AG04449 (cell line): ENCODE measurements at places on chromosomes 4 and X.

- DNase-seq = no peak
These were observed 200.6 kb upstream of the FTHL17 start for GRCh38 chrX:31272472-31272775.

DNA sequence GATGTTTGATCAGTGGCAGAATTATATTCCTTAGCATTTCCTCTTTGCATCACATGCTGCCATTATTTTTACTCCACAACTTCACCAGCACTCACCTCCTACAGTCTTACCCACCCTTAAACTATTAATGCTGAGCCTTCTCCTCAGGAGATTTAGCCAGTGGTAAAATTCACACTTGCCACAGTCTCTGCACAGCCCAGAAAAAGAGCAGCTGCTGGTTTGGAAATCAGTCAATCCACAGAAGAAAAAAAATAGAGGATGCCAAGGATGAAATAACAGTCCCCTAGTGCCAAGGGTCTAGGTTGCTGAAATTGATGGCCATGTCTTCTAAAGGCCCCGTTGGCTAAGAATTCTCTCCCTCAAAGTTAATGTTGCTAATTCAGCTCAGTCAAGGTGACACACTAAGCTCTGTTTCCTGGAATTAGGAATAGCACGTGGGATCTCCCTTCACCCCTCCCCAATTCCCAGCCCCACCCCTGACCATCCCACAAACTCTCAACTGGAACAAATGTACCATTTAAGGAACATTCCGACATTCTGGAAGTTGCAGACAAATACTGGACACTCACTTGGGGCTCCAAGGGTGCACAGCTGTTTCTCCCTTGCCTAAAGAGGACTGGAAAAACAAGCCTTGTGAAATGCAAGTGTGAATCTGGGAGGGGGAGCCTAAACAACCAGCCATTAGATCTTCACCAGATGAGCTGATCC lies 5.7 kb downstream of the ATP1B4 start:
- no peak for DNase-seq

- no peak for DNase-seq
These were observed 650.8 kb upstream of the DIPK2B start for GRCh38 chrX:45851434-45851991.

DNA sequence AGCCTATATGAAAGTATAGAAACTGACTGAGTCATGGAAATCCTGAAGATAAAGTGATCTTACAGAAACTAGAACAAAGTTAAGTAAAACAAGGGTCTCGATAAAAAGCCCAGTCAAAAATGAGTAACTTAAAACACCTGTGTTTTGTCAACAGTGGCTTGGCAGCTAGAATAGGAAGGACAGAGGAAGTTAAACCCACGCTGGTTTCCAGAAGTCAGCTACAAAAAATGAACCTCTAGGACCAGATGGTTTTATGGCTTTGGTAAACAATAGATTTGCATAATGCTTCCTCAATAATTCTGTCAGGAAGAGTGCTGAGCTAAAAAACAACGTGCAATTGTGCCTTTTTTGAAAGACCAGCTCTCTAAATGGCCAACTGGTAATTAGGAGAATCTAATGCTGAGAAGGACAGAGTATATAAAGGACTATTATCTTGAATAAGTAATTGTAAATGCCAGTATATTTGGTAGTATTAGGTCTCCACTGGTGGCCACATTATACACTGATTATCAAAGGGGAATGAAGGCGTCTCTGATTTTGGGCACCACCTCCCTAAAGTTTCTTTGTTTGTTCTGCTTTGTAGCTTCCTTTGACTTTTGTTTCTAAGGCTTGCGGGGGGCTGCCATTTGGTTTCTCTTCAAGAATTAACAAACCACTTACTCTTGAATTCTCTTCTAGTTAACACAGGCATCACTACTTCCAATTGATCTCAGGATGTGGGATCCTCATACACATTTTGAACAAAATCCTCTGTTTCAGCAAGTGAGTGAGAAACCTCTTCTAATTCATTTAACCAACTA lies 72.2 kb upstream of the PPP3CA start:
- no peak for DNase-seq

DNA sequence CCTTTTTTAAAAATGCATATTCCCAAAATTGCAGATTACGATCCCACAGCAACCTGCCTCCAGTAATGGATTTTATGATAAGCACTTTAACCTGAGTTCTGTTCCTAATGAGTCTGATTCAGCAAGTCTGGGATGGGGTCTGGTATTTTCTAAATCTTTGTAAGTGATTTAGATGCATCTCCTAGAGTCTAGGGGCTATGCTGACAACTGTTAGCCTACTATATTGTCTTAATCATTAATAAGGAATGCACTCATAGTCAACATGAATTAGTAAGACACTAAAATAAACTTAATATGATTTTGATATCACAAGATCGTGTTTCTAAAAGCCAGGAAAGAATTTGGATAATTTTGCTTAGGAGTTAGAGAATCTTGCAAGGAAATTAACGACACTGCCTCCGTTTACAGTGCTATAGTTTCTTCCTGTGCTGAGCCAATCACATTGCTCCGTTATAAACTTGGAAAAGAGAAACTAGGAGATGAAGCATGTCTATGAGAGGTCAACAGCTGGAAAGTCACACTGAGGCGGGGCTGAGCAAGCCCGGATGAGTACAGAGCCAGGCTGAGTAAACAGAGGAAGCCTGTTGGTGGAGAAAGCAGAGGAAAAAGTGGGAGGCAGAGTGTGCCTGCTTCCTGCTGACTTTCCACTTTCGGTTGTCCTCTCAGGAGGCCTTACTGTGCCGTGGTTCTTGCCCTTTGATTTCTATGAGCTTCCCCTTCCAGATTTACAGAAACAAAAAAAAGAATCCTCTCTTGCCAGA lies 5.4 kb downstream of the SCARB2 start:
- no peak for DNase-seq

GRCh38 chr4:122650148-122650547 lies 29.3 kb upstream of the IL21 start:
- no peak for DNase-seq

DNA sequence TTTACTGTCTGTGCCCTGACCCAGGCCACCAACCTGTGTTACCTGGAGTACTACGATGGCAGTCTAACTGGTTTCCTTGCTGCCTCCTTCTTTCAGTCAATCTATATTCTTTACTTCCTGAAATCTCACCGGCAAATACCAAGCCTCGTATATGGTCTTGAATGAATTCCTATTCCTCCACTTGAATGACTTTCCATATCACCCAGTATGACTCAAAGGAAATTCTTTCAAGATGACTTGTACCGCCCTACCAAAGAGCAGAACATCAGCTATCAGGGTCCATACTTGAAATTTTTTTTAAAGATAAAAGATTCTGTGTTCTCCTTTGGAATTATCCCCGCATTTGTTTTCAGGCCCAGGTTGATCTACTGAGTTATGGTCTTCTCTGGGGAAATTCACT lies 378.0 kb downstream of the AFF2 start:
- no peak for DNase-seq

GRCh38 chr4:158033416-158034120 lies 139.3 kb downstream of the GASK1B start:
- no peak for DNase-seq

GRCh38 chr4:152991398-152991797 lies 55.3 kb downstream of the FHDC1 start:
- no peak for DNase-seq

GRCh38 chrX:82703551-82703950 lies 804.5 kb upstream of the POU3F4 start:
- no peak for DNase-seq

DNA sequence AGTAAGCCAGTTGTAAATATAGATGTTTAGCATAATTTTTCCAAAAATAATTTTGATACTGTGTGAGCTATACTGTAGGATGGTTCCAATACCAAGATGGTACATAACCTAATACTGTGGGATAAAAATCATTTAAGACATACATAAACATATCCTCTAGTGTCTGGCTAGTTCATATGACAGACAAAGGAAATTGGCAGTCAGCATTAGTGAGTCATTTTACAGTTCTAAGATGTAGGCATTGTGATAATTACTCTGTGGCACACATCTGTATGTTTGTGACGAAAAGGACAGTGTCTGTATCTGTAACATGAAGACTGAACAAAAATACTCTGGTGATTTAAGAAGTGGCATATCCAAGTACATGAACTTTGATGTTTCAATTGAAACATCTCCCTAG lies 49.6 kb downstream of the UGT2A2 start:
- DNase-seq = no peak

GRCh38 chr4:41324861-41325260 lies 68.1 kb downstream of the UCHL1 start:
- no peak for DNase-seq

DNA sequence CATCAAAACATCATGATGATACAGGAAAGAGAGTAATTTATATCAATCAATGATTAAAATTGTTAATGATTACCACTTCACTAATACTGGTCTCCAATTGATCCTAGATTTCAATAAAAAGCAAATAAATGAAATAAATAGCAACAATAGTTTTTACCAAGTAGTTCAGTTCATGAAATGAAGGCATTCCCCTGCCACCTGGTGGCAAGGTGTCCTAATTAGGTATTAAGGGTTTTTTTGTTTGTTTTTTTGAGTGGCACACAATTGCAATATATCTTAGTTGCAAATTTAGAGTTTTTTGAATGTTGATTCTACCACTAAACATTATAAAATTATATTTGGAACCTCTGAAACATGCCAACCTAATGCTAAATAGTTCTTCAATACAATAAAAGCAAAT lies 157.4 kb upstream of the PDE5A start:
- no peak for DNase-seq
